Psoas muscle (tissue), 8 donors: ENCODE measurements at places on chromosomes 1 and 21. TPM values are rescaled to one million over a fixed set of nuclear protein-coding genes. Genes with fewer than 3 reads are reported as not detected.

TTC39A gene
- total RNA-seq = 12.4 TPM

PTAFR gene
- total RNA-seq = 0.92 TPM

PDC gene
- total RNA-seq = not detected

GJA9 gene
- not detected for total RNA-seq

ZBTB8B gene
- total RNA-seq = not detected

HCRTR1 gene
- total RNA-seq = 1.2 TPM

RORC gene
- total RNA-seq = 35.0 TPM

SV2A gene
- total RNA-seq = 0.13 TPM

CD5L gene
- not detected for total RNA-seq

NPPB gene
- total RNA-seq = not detected

KANK4 gene
- total RNA-seq = 0.12 TPM

C8A gene
- not detected for total RNA-seq

CRNN gene
- not detected for total RNA-seq

TBCE gene
- 20.6 TPM for total RNA-seq

CGN gene
- 0.10 TPM for total RNA-seq

IL19 gene
- not detected for total RNA-seq

TMEM9 gene
- 38.3 TPM for total RNA-seq

VWA5B1 gene
- total RNA-seq = 0.12 TPM

L1TD1 gene
- not detected for total RNA-seq

CACNA1S gene
- 223 TPM for total RNA-seq

LORICRIN gene
- total RNA-seq = not detected

SH2D1B gene
- 1.1 TPM for total RNA-seq

TMOD4 gene
- 434 TPM for total RNA-seq

KCNE2 gene
- total RNA-seq = 0.42 TPM

UQCRHL gene
- 1.8 TPM for total RNA-seq

LRRC71 gene
- not detected for total RNA-seq

SAMSN1 gene
- 0.95 TPM for total RNA-seq

COL9A2 gene
- 0.21 TPM for total RNA-seq

S100A3 gene
- total RNA-seq = 1.1 TPM

TMEM54 gene
- 5.1 TPM for total RNA-seq

MNDA gene
- total RNA-seq = 1.8 TPM

GPN2 gene
- total RNA-seq = 18.3 TPM

KPNA6 gene
- total RNA-seq = 67.4 TPM

LCE3E gene
- not detected for total RNA-seq
